ENCODE measurements at places on chromosomes 2 and 18. TPM values are rescaled to one million over a fixed set of nuclear protein-coding genes. Genes with fewer than 3 reads are reported as not detected.

Gene KCNE4
- total RNA-seq: not detected

DNA sequence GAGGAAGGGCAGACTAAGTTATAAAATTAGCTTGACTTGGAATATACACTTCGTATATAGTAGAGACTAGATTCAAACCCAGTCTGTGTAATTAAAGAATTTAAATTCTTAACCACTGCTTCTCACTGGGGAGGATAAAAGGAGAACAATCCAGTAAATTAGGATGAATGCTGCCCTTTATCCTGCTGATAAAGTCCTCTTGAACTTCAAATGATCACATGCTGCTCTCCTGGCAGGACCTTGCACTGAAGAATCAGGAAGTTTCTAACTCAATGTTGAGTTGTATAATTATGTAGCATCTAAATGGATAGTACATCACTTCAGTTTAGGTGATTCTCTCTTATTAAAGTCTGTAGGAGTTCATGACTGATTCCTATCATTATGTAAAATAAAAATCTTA, 1179.7 kb downstream of the DSC3 start:
- no peak for DNase-seq

DNA sequence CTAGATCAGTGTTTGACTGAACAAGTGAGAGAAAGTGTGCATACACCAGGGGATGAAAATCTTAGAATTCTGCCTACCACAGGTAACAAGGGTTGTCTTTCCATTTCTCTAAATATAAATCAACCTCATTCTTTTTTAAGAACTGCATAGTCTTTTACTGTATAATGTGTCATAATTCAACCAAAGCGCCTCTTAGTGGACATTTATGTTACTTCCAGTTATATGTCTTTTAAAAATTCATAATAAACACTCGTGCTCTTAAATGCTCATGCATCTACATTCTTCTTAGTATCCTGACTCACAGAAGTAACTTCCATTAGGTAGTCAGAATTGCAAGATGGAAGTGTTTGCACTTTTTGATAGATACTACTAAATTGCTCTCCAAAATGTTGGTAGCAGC, 76.2 kb downstream of the CHRNA1 start:
- no peak for DNase-seq

GRCh38 chr2:15154297-15154696, 406.8 kb downstream of the NBAS start:
- no peak for DNase-seq

Gene PDE11A
- not detected for total RNA-seq

DNA sequence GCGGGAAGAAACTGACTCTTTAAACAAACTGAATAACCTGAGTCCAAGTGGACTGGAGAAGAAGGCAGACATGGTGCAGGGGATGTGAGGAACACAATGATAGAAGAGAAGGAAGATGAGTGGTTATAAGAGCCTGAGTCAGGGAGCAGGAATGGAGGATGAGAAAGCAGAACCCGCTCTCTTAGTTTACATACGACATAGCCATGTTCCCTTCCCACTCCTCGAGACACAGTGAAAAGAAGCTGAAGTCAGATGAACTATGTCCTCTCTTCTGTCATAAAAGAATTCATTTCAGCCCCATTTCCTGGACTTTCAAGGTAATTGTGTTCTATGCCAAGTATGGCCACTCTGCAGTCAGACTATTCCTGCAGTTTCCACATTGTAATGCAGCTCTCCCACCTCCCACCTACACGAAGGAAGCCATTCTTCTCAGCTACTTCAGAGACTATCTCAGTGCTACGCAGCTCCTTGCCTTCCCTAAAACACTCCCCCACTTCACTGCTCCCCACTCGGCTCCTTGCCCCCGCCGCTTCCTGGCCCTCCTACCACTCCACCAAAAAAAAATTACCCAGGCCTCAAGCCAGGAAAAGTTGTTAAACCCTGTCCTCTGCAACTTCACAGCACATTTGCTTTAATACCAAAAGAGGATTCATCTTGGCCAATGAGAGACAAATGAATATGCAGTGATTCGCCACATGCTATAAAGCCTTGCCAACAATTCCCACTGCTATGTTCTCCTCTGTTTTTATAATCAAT, 323.4 kb upstream of the EPHA4 start:
- no peak for DNase-seq

DNA sequence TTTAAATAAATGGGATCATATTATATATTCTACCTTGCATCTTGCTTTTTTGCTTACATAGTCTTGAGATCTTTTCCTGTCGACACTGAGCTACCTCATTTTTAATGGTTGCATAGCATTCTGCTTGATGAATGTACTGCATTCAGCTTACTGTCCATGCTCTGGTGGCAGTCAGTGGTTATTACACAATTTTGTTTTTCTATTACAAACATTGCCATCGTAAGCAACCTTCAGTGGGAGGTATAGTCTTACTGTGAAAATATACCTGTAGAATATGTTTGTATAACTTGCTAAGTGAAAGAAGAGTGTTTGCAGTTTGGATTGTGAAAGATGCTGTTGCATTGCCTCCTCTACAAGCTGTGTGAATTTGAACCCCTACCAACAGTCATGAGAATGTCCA, 43.4 kb downstream of the UBXN4 start:
- no peak for DNase-seq

DNA sequence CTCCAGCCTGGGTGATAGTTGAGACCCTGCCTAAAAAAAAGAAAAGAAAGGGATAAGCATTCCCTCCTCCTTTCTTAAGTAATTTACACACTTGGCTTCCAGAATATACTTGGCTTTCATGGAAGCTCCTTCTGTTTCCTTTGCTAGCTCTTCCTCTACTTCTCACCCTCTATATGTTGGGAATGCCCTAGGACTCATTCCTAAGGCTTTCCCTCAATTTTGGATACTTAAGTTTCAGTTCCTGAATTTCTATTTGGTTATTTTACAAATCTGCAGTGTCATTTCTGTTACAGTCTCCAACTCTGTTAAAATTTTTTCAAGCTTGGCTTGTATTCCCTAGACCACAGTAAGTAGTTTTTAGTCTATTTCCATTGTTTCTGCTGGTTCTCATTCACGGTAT, 23.6 kb downstream of the SP3 start:
- no peak for DNase-seq
